ENCODE measurements at places on chromosomes 6 and 20. TPM values are rescaled to one million over a fixed set of nuclear protein-coding genes. Genes with fewer than 3 reads are reported as not detected.

Gene SIRPG
- not detected for total RNA-seq

Gene ELOVL2
- 7.1 TPM for total RNA-seq

DNA sequence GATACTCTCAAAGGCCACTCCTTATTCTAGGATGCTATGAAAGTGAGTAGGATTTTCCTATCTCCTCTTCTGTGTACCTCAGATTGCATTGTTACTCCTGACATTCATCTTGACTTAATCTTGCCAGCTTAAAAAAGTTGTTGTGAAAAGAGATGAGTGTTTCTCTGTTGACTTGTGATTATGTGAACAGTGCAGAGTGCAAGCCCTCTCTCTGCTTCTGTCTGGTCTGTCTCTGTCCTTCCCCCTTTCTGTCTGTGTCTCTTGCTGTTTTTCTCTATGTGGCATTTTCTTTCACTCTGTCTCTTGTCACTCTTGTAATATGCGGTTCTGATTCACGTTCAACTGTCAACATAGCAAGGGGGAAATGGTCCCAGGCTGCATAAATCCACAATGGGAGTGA lies 306.6 kb downstream of the FARS2 start:
- no peak for DNase-seq

DNA sequence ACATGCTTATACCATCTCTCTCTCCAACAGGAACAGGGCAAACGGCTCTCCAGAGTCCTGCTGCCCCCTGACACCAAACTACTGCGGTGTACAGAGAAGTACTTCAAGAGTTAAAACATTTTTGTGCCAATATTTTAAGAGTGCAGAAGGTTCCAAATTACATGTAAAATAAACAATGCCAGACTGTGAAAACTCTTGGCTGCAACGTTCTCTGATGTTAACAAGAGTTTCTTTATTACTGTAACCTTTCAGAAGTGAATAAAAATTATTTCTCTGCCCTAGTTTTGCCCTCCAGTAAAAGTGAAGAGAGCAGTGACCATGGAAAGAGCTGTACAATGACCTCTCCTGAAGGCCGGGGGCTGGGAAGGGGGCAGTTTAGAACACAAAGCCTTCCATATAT lies 41.4 kb upstream of the FAM83C start:
- DNase-seq = no peak

DNA sequence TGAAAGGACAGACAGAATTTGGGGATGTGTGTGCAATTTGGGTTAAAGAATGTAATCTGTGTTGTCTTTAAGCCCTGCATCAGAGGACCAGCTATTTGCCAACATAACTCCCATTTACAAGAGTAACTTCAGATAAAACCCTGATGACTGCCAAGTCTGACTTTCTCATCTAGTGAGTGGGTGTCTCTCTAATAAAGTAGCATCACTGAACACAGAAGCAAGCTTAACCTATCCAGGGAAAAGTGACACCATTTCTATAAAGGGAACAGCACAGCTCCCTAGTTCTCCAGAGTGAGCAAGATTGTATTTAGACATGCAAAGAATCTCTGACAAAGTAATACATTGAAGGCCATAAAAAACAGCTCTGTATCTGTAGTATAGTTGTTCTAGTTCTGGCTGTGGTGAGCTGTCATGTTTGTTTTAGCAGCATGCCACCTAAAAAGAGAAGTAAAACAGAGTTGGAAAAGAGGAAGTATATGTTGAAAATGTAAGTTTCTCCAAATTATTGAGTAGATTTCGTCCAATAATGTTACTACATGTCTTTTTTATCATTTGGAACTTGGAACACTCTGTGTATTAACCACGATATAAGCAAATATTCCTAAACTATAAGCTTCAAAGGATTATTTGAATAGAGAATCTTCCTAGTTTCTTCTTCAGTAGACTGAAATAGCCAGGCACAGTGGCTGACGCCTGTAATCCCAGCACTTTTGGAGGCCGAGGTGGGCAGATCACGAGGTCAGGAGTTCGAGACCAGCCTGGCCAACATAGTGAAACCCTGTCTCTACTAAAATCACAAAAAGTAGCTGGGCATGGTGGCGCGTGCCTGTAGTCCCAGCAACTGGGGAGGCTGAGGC lies 8.8 kb upstream of the PIM1 start:
- no peak for DNase-seq

DNA sequence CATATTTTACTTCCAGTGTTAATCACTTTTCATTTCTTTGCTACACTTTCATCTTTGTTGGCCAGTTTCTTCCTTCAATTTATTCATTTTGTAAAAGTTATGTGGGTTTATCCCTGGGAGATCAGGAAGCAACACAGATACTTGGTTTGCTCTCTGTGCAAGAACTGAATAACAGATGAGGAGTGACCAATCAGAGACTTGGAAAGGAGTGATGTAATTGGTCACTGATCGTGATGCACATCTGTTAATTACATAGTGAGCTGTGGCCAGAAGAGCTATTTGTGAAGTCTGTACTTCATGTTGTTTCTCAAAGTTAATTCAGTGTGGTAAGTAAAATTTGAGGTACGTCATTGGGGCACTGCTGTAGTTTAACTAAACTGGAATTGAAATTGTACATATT lies 21.3 kb downstream of the ANKRD6 start:
- DNase-seq = no peak
